ENCODE measurements at places on chromosomes 1 and 21.

DNA sequence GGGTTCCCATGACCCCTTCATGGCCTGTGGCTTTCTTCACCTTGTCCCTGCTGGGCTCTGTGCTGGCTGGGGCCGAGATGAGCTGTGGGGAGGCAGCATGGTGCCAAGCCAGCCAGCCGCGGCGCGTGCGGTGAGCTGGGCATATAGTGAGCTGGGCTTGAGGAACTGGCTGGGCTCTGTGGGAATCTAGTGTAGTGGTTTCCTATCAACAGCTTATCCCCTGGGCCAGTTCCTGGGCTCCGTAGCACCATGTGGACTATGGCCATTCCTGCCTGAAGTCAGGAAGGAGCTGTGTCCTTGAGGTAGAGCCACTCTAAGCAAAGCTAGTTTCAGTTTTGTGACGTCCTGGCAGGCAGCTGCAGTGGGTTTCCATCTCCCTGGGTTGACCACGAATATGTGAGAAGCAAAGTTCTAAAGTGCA, 1.8 kb downstream of the NCMAP start:
- no peak for DNase-seq

DNA sequence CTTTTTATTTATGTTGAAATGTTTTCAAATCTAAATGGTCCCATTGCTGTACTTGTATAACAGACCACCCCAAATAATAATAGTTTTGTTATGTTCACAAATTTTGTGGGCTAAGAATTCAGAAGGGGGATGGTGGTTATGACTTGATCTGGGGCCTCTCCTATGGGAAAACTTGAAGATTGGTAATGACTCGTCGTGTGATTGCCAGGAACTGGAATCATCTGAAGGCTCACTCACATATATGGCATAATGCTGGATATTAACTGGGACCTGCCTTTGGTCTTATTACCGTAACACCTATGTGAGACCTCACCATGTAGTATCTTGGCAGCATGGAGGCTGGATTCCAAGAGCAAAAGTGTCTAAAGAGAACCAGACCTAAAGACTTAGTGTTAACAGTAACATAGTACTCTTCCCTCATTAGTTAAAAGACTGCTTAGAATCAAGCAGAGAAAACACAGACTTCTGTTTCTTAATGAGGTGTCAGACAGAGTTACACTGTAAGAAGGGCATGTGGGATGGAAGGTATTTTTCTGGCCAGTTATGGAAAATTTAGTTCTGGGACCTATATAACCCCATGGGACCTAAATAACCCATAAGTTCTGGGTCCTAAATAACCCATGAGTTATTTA, 11.9 kb downstream of the LYPLAL1 start:
- DNase-seq: no peak

- no peak for DNase-seq
These were observed 508.9 kb upstream of the PKN2 start for GRCh38 chr1:88175120-88175630.

- DNase-seq: no peak
These were observed at the start of gene KRTAP21-3 for GRCh38 chr21:30718239-30718909. KRTAP21-3 (minus strand) TSS chr21:30718777; CDS start chr21:30718759, 18 bp downstream.

GRCh38 chr1:218717575-218717974, 372.4 kb downstream of the TGFB2 start:
- DNase-seq: no peak

GRCh38 chr1:212125654-212126053, 90.1 kb downstream of the DTL start:
- no peak for DNase-seq

GRCh38 chr1:91555074-91555730, 54.6 kb downstream of the CDC7 start:
- DNase-seq: no peak

DNA sequence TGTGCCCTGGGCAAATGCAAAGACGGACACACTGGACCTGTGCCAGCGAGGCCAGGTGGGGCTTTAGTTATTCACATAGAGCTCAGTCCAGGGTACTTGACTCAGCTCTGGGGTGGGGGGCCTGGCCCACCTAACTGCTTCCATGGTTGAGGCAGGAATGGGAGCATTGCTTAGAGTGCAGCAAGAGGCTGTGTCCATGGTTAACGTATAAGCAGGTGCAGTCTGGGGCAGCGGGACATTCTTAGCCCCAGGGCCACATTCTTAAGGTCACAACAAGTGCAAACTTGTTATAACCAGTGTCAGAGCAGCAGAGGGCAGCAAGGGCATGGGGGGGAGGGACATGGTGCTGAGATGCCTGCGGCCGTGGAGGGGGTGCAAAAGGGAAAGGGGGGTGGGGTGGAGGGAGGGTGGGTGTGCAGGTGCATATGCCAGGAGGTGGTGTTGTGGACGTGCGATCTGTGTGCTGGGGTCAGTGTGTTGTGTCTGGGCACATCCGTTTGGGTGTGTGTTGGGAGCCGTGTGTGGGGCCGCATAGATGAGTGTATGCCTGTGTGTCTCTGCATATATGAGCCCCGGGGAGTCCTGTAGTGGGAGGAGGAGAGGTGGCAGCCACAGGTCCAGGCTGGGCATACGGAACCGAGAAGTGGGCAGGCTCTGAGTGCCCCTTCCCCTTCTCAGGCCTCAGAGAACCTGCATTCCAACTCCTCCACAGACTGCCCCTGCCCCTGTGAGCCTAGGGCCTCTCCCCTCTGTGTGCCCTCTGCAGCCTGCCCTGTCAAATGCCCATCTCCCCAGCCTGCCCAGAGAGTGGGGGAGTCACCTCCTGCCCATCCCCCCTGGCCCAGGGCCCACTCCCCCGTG, 8.4 kb downstream of the KCNJ10 start:
- DNase-seq: no peak

DNA sequence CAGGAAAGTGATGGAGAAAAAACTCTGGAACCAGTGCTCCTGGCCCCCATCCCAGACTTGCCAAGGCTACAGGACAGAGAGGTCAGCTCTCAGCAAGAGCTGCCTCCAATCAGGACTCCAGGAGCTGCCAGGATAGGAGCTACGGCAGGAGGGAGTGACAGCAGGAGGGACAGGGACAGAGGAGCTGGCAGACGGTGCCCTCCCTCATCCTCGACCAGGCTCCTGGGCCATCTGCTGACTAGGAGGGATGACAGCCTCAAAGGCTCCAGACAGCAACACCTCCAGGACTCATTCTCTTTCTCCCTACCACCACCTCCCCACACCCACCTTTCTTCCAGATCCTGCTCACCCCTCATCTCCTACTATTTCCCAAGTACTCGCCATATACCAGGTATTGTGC, 22.7 kb downstream of the DLGAP3 start:
- no peak for DNase-seq

DNA sequence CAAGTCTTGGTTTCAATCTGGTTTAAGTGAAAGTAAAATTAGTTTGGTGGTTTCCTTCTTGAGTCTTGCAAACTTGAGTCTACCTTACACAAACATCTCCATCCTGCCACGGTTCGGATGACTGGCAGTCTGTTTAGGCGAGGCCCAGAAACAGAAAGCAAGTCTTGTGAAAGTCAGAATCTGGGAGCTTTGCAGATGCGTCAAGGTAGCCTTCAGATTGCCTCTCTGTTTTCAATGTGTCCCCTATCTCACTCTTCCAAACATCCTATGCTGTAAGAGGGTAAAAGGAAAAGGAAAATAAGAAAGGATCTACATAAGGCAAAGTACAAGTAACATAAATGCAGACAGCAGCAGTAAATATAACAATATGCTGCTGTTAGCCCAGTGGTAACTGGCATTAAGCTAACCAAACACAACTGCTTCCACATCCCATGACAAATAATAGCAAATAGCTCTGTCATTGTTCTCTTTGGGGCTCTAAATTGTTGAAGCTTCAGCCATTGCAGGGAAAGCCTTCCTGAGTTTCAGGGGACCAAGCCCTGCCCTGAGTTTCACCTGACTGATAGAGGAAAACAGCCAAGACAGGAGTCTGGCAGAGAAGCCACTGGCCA, 26.2 kb upstream of the C1orf105 start:
- peak; percentile 57 for DNase-seq

DNA sequence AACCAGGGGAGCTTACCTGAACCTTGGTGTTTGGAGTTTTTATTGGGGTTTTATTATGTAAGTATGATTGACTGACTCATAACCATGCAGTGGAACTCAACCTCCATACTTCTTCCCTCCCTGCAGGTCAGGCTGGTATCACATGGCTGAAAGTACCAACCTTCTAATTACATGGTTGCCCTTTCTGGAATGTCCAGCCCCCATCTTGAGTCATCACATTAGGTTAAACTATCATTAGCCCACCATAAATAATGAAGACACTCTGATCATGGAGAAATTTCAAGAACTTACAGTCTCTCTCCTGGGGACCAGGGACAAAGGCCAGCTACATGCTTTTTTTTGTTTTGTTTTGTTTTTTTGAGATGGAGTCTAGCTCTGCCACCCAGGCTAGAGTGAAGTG, 19.2 kb upstream of the DPH5 start:
- no peak for DNase-seq

DNA sequence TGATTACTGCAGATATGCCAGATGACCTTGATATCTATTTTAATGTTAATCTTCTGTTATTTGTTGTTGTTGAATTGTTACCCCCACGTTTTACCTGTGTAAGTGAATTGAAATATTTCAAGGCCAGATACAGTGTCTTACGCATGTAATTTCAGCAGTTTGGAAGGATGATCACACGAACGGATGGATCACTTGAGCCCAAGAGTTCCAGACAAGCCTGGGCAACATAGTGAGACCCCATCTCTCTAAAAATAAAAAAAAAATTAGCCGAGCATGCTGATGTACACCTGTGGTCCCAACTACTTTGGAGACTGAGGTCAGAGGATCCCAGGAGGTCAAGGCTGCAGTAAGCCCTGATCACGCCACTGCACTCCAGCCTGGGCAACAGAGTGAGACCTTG, 32.2 kb downstream of the SDCCAG8 start:
- no peak for DNase-seq

DNA sequence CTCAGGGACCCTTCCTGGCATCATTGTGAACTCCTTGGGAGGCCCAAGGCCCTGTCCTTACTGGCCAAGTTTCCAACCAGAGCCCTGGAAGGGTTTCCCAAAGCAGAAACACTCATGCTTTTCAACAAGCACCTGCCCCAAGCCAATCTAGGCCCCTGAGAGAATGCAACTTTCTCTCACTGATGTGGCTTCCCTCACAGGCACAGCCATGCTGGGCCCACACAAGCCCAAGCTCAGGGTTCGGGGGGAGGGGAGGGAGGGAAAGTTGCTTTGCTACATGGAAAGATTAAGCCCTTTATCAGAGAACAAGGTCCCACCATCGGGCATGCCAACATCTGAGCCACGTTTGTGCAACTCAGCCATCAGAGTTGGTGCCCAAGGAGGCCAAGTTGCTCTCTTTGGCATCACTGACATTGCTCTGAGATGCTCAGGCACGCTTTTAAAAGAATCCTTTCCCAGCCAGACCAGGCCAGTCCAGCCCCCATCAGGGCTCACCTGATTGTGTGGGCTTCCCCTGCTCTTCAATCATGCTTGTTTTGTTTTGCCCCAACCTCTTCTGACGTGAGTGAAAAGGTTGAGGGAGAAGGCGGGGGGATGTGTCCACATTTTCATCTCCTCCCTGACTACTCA, 43.5 kb downstream of the RIMS3 start:
- no peak for DNase-seq

DNA sequence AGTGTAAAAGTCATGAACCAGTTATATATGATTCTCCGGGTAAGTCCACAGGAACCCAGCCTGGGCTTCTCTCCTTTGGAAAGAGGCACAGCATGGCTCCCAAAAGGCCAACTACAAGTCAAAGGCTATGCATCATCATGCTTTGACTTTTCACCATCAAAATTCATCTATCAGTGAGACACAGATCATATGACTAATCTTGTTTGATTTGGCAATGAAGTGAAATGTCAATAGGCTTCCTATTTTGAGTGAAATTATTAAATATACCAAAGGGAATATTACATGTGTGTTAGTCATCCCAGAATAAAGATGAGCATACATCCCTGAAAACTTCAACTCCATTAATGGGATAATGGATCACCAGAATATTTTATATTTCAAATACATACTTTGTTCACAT, 83.5 kb upstream of the ADGRL2 start:
- no peak for DNase-seq

GRCh38 chr1:109466452-109467300, at the start of gene SYPL2:
SYPL2 (plus strand) TSS chr1:109466546; CDS start chr1:109466844, 298 bp downstream.
- DNase-seq: peak; percentile 63

GRCh38 chr1:230232371-230232771, 165.3 kb downstream of the GALNT2 start:
- DNase-seq: no peak

DNA sequence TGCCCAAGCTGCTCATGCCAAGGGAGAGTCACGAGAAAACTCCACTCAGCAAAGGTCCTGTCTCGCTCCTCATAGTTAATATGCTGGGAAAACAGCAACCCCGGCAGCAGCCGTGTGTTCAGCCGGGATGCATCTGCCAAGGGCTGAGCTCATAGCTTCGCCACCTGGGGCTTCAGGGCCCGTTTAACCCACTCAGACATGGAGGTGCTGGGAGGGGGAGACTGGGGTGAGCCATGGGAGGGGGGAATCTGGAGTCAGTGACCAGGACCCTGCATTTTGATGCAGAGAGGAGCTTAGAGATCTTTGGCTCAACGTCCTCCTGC, 283.4 kb downstream of the PTPRU start:
- no peak for DNase-seq

GRCh38 chr1:78142736-78143135, 97.0 kb downstream of the GIPC2 start:
- DNase-seq: no peak

- peak; percentile 93 for DNase-seq
These were observed 53.8 kb downstream of the PLPP3 start for GRCh38 chr1:56525489-56526041.
